ENCODE measurements at places on chromosomes 6 and 20.

DNA sequence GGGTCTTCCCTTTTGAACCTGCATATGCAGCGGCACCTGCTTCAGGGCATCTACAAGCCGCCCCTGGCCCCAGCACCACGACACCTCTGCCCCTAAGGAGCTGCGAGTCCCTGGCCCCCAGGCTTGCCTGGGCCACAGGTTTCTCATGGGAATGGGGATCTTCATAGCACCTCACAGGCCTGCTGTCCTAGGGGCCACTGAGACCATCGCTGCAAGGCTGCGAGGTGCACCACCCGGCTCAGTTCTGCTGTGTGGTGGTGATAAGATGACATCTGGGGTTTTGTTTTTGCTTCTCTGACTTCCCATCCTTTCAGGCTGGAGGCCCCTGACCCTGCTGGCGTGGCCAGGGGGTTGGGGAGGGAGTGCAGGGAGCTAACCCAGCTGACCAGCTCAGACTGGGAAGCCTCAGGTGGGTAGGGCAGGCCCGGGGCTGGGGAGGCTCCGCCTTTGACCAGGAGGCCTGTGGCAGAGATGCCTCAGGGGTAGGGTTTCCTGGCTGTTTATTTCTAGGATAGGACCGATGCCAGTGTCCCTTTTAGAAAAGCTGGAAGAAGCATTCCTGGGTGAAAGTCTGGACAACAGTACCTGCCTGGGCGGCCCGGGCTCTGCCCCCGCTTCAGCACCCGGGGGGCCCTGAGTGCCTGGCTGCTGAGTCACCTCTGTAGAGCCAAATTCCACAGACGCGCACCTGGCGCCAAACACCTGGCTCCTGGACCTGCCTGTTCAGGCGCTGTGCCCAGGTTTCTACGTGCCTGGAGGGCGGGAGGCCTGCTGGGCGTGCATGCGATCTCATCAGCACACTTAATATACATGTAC lies 264.7 kb downstream of the DLL1 start:
- no peak for DNase-seq

DNA sequence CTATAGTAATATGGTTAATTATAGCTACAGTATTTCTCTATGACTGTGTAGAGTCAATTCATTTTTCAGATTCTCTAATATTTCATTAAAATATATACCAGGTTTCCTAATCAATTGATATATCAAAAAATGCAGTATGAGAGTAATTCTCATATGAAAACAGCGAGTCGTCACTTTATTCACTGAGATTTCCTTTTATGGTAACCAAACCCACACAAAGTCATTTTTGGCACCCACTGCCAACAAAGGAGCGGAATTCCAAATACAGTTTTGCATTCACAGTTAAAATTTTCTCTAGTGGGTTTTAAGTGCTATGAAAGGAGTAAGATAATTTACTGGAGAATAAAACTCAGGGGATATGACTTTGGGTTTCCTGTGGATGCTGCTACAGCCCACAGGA lies 163.8 kb downstream of the HIVEP2 start:
- no peak for DNase-seq

DNA sequence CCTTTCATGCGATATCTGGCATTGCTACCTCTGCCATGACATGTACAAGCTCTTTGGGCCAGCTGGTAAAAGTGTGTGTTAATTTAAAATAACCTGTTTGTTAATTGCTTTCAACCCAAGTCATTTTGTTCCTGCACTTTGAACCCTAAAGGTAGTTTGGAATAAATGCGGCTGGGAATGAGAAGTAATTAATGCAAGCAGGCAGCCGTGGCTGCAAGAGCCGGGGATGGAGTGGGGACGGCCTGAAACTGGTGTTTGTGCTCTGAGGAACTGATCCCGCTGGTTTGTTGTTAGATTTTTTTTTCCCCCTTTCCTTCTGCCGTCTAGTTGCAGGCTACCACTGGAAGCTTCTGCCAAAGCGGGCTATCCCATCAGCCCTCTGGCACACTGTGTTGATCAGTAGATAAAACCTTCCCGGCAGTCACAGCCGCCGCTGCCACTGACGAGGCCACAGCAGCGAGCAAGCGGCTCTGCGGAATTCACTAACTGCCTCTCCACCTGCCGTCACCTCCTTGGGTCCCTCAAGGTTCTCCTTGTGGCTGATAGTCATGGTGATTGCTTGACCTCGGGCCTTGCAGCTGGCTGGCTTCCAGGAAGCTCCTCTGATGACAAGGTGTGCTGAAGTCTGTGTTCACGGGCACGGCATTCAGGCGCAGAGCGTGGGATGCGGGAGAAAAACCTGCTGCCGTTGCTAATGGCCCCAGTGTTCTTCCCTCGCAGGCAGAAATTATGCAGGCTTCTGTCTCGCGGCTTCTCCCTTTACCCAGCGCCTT lies 315.9 kb downstream of the TFAP2A start:
- no peak for DNase-seq

DNA sequence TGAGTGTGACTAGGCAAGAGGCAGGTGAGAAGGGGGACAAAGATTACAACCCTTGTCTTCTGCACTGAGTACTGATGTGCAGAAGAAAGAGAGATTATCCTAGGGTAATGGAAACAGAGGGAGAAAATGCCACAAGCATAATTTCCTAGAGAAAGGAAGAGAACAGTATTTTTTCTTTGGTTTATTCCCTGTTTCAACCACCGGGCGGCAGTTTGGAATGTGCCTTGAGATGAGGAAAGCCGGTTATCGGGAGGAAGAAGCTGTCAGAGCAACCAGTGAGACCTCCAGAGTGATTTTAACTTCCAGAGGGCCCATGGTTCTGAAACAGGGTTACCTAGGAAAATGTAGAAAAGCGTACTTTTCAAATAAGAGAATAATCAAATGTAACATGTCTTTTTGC lies 121.4 kb downstream of the REV3L start:
- peak; percentile 38 for DNase-seq

DNA sequence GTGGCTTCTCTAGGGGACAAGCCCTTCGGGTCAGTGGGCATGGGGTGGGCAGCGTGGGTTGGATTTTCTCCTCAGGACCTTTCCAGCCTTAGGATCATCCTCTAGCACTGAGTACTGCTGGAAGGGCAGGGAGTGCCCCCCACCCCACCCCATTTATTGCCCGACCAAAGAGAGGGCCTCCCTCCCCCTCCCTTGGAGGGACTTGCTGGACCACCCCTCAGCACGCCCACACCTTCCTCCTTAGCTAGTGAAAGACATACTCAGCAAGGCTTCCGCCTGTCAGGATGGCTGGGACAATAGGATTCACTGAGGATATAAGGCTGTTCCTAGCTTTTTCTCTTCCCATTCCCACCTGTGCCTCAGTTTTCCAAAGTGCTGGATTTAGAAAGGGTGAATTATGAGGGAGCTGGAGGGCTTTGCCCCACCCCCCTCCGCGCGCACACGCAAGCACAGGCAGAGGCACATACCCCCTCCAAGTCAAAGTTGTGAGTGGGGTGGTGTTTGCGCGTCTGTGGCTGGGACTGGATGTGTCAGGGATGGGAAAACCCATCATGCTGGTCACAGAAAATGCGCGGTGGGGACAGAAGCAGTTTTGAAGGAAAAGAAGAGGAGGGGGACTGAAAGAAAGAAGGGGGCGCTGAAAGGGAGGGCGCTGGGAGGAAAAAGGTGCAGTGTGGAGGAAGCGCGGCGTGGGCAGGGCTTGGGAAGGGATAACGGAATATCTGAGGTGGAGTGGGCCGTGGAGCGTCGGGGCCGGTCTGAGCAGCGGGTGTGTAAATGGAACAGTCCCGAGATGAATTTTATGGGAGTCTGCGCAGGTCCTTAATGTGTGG lies 693 bp upstream of the SLC29A1 start:
- DNase-seq: peak; percentile 22

- no peak for DNase-seq
These were observed 77.9 kb downstream of the RFX6 start for GRCh38 chr6:116954938-116955337.

DNA sequence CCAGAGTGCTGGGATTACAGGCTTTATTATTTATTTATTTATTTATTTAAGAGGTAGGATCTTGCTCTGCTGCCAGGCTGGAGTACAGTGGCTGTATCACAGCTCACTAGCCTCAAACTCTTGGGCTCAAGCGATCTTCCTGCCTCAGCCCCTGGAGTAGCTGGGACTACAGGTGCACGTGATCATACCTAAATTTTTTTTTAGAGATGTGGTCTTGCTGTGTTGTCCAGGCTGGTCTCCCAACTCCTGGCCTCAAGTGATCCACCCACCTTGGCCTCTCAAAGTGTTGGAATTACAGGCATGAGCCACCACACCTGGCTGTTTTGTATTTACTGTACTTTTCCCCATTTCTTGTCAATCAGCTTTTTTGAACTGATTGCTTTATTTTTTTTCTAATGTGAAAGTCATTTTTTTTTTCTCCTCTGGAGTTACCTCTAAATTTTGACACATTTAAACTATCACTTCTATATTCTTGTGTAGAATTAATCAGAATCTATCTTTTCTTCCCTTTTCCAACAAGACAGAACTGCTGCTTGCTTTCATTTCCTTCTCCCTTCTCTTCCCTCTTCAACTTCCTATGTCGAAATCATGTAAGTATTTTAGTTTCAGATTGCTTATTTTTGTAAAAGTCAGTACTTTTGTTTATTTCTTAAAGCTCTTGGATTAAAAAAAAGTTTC lies 12.0 kb downstream of the PANK2 start:
- DNase-seq: no peak

GRCh38 chr6:134009876-134010275 lies 42.5 kb downstream of the SLC2A12 start:
- DNase-seq: no peak

DNA sequence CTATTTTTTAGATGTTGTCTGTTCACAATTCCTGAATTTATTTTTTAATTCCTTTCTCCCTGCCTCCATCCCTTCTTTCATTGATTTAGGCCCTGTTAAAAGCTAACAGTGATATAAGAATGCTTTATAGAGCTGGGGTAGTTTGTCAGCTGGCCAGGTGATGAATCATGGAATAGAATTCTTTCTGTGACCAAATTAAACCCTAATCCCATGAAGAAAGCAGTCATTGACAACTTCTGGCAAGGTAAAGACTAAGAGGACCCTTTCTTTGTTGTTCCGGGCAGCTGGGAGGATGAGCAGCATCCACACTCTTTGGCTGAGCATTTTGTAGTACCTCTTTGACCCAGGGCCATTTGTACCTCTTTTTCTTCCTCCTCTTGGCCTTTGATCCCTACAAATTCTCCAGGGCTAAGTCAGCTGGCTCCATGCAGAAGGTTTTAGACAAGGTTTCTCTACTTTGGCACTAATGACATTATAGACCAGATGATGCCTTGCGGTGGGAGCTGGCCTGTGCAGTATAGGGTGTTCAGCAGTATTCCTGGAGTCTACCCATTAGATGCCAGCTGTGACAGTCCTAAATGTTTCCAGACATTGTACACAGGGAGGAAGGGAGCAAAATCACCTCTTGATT lies 102.9 kb downstream of the SLX4IP start:
- no peak for DNase-seq

DNA sequence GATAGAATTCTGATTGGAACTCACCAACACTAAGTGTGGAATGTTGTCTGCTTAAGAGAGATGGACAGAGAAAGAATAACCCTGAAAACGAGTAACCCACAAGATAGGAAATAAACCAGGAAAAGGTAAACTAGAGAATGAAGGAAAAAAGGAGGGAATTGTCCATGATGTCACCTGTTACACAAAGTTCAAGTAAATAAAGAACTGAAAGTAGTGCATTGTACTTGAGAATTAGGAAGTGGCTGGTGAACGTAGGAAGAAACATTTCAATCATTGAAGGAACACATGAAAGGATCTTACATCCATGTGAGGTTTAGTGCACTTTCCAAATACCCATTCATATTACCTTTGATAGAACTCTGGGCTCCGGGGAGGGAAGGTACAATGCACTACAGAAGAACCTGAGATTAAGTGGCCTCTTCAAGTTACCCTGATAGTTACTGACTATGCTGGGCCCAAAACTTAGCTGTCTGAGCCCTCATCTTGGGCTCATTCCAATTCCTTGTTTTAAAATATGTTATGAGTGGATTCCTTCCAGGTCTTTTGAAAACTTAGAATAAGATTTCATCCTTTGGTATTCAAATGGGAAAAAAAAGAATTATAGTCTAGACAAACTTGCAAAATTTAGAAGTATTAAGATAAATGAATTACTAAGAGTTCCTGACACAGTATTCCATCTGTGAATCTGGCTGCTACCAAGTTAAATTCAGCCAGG lies 1.1 kb upstream of the STX7 start:
- no peak for DNase-seq

DNA sequence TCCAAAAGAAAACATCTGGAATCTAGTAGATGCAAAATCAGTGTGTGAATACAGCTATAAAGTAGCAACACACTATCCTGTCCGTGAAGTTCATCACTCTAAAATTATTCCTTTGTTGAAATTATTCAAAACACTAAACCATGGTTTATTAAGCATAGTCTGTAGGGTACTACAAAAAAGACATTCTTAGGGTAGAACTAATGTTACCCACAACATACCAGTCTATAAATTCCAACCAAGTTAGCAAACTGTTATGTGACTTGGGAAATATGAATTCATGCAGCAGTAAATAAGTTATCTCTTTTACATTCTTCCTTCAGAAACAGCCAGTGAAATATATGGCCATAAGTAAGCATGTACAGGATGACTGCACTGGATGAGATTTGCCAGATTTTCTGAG lies 580.3 kb upstream of the ADGRB3 start:
- no peak for DNase-seq

DNA sequence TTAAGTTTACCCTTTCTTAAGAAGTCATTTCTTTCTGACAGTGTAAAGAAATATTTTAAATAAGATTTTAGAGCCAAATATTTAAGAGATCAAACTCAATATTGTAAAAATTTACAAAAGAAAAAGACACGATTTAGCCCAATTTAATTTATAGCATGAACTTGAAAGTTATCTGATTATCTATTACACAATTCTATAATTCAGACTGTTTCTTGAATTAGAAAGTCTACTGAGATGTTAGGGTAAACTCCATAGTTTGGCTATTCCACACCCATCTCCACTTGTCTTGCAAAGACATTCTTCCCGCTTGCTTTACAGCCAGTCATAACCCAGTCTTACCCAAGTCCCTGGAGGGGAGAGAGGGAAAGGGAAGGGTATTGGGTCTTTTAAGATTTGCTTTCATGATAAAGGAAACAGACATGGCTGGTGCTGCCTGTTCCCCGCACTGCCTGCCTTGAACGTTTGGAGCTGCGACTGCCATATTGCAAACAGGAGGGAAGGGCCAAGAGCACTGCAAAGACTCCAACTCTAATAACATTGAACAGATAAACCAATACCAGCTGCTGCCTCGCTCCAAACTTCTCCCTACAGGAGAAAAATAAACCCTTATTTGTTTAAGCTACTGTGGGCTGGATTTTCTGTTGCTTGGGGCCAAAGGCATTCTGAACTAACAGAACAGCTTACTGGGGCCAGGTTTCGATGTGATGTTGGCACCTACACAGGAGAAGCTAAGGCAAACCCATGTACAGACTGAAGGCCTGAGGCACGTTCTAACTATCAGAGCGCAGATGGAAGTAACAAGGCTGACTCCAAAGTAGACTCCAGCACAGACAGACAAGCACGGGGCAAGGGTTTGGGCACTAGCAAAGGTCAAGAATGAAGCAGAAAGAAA lies 552.3 kb upstream of the JARID2 start:
- DNase-seq: no peak

- no peak for DNase-seq
These were observed 67.9 kb downstream of the IGF2R start for GRCh38 chr6:160036790-160037206.

GRCh38 chr6:93819189-93819588 lies 399.8 kb upstream of the EPHA7 start:
- DNase-seq: no peak
